ENCODE measurements at places on chromosomes 2 and 18.

GRCh38 chr18:11761553-11761952 lies 72.5 kb downstream of the GNAL start:
- DNase-seq = no peak

- no peak for DNase-seq
Measured at GRCh38 chr2:46829231-46829995, 86.2 kb downstream of the MCFD2 start.

- DNase-seq = no peak
Measured at GRCh38 chr2:117931978-117932377, 81.9 kb downstream of the CCDC93 start.

- no peak for DNase-seq
Measured at GRCh38 chr18:5951515-5952091, 56.3 kb upstream of the TMEM200C start.

DNA sequence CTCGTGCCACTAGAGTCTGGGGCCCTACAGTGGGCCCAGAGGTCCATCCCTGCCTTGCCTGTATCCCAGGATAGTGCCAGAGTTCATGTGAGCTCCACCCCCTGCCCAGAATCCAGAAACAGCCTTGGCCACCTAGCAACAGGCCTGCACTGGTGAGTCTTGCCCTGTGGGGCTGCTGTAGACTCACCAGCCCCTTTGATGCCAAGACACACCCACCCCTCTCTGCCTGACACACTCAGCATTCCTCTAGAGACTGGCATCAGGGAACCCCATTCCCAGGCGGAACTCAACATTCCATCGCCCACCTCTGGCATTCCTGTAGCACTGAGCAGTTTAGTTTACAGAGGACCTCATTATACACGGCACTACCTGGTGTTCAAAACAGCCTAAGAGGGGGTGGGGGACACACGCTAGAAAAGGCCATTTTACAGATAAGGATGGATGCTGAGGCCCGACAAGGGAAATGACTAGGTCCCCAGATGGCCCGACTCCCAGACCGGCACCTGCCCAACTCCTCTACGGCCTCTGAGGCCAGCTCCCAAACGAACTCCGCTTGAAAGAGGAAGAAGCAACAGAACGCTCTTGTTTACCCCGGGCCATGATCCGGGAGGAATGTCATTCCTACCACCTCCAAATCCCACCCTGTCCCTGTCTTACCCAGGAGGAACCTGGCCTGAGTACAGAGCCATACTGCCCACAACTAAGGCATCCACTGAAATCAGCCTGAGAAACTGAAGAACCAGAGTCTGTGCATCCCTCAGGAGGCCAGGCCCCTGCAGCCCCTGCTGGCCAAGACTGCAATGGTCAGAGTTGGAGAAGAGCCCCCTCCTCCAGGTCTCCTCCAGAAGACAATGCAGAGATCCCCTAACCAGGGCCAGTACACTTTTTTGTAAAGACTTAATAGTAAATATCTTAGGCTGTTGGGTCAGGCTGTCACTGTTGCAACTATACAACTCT lies 180.2 kb downstream of the TNS1 start:
- DNase-seq = no peak

GRCh38 chr2:9879455-9880194 lies 36.4 kb downstream of the TAF1B start:
- no peak for DNase-seq

DNA sequence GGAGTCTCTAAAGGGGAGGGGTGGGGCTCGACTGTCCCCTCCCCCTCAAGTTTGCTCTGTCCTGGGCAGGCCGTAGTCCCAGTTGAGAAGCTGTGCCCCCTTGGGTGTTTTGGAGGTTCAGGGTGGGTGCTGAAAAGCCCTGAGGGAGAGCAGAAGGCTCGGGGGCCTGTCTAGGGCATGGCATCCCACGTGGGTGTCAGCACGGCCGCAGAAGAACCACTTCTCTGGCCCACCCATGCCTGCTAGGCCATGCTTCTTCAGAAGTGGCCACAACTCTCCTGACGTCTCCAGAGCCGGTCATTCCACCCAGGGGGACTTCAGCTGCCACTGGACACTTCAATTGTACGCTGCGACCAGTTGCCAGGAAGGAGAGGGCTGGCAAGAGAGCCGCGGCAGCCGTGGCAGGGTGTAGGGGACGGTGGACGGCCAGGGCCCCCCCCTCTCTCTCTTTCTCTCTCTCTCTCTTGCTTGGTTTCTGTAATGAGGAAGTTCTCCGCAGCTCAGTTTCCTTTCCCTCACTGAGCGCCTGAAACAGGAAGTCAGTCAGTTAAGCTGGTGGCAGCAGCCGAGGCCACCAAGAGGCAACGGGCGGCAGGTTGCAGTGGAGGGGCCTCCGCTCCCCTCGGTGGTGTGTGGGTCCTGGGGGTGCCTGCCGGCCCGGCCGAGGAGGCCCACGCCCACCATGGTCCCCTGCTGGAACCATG lies at the start of gene INPP5D:
INPP5D (plus strand) TSS at position 546 of the 704 bp plus-strand sequence; CDS start at position 683, 137 bp downstream.
- peak; percentile 59 for DNase-seq

DNA sequence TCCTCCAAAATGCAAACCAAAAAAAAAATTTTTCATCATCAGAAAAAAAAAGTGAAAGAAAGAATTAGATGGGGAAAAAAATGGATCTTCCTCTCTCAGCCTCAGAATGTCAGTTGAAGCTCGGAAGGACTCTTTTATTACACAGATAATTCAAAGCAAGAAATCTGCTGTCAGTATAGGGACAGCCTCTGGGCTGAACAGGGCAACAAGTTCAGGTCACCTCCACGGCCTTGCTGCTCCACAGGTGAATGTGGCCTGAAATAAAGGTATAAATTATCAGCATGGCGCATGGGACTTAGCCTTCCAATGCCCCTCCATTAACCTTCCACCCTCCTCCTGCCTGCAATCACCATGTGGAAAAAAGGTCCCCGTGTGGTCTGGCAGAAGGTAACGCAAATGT lies 316.8 kb upstream of the POU3F3 start:
- no peak for DNase-seq

DNA sequence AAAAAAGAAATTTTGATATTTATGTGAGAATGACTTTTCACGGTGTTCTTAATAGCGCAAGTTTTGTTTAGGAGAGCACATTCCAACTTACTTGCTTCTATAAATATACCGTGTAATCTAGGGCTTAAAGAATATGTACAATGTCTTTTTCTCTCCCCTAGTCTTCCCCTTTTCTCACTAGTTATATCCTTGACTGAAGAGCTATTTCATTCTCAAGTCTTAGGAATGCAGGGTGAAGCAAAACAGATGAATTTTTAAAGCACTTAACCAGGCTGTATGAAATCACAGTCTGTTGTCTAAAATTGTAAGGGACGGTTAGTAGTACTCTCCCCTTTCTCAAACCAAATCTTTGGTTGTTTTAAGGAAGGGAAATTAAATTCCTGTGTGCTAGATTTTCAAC lies 29.6 kb upstream of the SLC30A6 start:
- no peak for DNase-seq

- DNase-seq = no peak
Measured at GRCh38 chr2:234787114-234787513, 164.7 kb upstream of the SH3BP4 start.

- no peak for DNase-seq
Measured at GRCh38 chr18:49961271-49961670, 147.9 kb upstream of the ACAA2 start.

GRCh38 chr2:231394211-231395141 lies 1.0 kb upstream of the B3GNT7 start:
- DNase-seq = no peak

- no peak for DNase-seq
Measured at GRCh38 chr2:7237466-7237865, 320.3 kb downstream of the RNF144A start.

DNA sequence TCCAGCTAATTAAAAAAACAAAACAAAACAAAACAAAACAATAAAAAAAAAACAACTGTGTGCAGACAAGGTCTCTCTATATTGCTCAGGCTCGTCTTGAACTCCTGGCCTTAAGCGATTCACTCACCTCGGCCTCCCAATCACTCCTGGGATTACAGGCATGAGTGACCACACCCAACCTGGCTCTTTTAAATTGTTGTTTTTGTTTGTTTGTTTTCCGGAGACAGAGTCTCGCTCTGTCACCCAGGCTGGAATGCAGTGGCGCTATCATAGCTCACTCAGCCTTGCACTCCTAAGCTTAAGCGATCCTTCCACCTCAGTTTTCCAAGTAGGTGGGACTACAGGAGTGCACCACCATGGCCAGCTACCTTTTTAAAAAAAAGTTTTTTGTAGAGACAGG lies 201.6 kb downstream of the EN1 start:
- no peak for DNase-seq

GRCh38 chr2:15223887-15224286 lies 337.2 kb downstream of the NBAS start:
- DNase-seq = no peak

GRCh38 chr18:43720041-43720440 lies 442.8 kb upstream of the SYT4 start:
- no peak for DNase-seq

GRCh38 chr2:225842939-225843338 lies 443.4 kb downstream of the NYAP2 start:
- no peak for DNase-seq

DNA sequence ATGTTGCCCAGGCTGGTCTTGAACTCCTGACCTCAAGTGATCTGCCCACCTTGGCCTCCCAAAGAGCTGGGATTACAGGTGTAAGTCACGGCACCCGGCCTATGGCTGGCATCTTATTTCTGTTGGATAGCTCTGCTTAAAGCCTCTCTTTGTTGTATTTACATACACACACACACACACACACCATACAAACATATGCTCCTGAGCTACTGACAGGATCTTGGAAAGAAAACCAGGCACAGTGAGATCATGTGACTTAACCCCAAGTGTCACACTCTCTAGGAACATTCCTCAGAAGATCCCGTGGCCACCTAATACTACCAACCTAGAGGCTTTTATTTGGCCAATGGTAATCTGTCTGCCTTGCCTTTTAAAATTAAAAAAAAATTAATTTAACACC lies 85.1 kb upstream of the HAAO start:
- no peak for DNase-seq

- DNase-seq = no peak
Measured at GRCh38 chr2:105969552-105969951, 224.5 kb downstream of the UXS1 start.

DNA sequence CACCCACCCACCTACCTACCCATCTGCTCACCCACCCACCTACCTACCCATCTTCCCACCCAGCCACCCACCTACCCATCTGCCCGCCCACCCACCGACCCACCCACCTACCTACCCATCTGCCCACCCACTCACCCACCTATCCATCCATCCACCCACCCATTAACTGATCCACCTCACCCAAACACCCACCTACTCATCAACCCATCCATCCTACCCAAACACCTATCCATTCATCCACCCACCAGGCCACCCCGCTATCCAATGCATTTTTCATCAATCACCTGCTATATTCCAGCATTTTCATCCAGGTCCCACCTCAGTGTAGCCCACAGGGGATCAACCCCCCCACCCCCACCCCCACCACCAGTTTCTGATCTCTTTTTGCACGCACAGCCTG lies 121.8 kb downstream of the GLI2 start:
- no peak for DNase-seq

- DNase-seq = no peak
Measured at GRCh38 chr2:56053679-56054078, 130.1 kb upstream of the EFEMP1 start.

DNA sequence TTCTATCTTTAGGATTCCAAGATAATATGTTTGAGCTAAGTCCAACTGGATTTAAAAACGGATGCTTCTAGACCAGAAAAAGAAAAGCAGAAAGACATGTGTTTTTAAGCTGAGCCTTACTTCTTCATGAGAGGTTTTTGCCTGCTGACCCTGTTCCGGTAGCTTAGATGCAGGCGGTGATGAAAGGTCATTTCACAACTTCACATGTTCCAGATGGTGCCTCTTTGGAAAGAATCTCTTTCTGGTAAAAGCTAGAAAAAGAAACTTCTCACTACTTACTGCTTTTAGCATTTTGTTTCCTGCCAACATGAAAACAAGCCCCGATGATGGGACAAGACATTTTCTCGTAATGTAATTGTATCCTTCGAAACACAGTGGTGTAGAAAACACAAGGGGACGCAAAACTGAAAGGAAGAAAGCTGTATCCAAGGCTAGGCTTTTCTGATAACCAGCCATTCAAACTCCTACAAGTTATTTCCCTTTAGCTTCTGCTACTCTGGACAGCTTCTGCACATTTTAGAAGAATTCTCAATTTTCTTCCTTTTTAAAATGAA lies 407.3 kb upstream of the LYPD1 start:
- DNase-seq = no peak

GRCh38 chr2:26720322-26721114 lies 28.0 kb downstream of the KCNK3 start:
- no peak for DNase-seq

- no peak for DNase-seq
Measured at GRCh38 chr18:62979176-62979575, 263.8 kb downstream of the PHLPP1 start.

DNA sequence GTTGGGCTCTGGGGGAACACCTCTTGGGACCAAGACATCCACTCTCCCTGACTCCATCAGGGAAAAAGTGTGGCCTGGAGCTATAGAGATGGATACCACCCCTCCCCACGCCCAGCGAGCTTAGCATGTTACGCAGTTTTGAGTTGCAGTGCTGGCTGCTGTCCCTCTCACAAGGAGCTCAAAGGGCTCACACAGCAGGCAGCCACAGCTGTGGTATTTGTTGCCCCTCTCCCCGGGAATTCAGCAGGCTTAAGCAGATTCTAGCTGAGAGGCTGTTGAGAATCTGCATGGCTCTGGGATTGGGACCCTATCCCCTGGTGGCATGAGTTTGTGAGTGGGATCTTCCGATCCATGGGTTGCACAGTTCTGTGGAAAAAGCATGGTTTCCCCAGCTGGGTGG lies 673.1 kb upstream of the FSHR start:
- DNase-seq = no peak

DNA sequence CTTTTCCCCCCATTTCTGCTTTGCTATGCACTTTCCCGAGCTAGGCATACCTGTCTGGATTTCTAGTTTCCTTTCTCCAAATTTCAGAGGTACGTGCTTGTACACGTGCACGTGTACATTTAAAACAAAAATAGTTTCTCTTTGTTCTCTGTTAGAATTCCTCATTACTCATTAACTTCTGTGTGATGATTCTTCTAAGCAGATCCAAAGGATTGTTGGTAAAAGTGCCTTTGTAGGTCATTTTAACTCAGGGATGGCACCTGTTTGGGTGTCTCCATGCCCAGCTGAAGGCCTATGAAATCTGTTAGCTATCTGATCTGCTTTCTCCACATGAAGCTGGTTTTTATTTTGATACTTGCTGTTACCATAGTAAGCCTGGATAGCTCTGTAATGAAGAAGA lies 264.3 kb downstream of the LPIN1 start:
- DNase-seq = no peak

Measured in stimulated activated CD8-positive, alpha-beta memory T cell treated with anti-CD3 and anti-CD28 coated beads, Interleukin-15, amount 100 ng/mL, for 48 hours (primary cell).